Activated CD4-positive, CD25-positive, alpha-beta regulatory T cell (primary cell): ENCODE measurements at places on chromosomes 4 and X.

- no peak for DNase-seq
Measured at GRCh38 chr4:10051517-10052135, 30.3 kb upstream of the SLC2A9 start.

GRCh38 chr4:120921456-120922380, 808 bp downstream of the PRDM5 start:
- DNase-seq: no peak

DNA sequence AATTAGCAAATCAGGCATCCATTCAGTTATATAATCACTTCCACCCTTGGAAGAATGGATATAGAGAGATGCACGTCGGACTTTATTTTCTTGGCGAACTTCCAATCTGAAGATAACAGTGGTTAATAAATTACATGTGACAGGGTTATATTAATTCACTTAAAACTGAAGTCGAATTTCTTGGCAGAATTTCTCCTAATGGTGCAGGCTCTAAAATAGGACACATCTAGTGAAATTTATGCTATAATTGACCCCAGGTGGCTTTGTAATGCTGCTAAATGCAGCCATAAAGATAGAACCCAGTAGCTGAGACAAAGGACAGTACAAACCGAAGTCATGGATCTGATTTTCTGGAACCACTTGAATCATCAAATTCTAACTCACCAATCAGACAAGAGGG, 20.8 kb upstream of the SLC10A4 start:
- DNase-seq: no peak

- no peak for DNase-seq
Measured at GRCh38 chrX:154732421-154733065, 18.3 kb downstream of the GAB3 start.

GRCh38 chr4:78432896-78433295, 118.7 kb upstream of the ANXA3 start:
- no peak for DNase-seq

GRCh38 chr4:123096038-123096437, 173.6 kb upstream of the NUDT6 start:
- no peak for DNase-seq

DNA sequence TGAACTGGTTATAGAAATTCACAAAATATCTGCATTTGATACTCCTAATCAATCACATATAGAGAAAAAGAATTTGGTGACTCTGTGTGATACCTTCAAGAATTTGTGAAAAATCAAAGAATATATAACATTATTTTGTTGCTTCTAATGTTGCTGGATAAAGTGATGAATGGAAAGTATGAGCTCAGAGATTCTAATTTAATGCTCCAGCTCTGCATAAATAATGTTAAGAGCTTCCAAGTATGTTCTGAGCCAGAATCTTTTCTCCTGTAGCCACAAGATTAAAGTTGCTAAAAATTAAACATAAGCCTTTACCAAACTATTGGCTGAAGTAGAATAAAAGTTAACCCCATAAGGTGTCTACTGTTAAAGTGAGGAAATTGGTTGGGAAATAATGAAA, 294.7 kb upstream of the CT83 start:
- DNase-seq: no peak

DNA sequence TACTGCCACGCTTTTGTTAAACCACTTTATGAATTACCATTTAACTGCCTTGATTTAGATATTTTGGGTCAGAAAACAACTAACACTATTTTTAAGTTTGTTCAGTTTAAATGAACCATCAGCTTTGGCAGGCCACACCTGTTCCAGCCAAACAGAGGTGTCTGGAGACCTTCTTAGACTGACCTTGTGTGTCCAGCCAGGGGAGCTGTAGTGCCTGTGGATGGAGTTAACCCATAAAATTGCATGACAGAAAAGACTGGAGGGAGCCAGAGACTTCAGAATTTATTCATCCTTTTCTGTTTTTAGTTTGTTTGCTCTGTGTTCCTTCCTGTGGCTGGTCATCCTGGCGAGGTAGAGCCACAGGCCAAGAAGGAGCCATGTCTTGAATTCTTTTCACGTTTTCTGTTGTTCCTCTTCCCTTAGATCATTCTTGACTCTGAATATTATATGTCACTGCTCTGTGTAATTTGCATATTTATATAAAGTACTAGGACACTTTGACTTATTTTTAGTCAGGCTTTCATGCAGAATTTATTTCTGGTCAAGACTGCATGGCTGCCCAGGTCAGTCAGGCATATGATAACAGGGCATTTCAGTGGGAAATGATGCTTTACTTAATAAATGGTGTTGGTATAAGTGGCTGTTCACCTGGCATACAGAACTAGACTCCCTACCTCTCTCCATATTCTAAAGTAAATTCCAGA, 26.7 kb downstream of the HERC3 start:
- no peak for DNase-seq

DNA sequence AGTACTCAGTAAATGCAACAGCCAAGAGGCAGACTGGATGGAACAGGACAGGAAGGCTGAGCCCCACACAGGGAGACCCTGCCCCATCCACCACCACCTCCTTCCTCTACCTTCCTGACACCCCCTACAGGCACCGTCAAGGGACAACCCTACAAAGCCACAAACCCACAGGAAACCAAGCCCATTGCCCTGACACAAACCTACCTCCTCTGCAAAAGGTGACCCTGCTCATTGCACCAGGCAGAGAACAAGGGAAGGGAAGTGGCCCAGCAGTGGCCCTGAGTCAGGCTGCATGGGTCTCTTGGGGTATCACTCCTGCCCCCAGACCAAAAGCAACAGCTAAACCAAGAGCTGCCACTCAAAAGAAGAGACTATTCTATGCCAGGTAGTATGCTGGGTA, 21.0 kb downstream of the JAKMIP1 start:
- DNase-seq: no peak

DNA sequence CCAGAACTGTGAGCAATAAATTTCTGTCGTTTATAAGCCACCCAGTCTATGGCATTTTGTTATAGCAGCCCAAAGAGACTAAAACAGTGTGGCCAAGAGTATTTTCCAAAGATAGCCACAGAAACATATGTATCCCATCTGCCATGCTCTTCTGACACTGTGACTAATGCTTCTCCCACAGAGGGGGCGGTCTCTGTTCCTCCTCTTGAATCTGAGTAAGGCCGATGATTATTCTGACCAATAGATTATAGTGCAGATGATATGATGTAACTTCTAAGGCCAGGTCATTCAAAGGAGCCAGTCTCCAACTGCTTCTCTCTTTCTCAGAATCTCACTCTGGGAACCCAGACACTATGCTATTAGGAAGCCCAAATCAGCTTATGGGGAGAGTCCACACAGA, 570.7 kb downstream of the BCOR start:
- no peak for DNase-seq

GRCh38 chr4:60814549-60814948, 385.6 kb upstream of the ADGRL3 start:
- no peak for DNase-seq

DNA sequence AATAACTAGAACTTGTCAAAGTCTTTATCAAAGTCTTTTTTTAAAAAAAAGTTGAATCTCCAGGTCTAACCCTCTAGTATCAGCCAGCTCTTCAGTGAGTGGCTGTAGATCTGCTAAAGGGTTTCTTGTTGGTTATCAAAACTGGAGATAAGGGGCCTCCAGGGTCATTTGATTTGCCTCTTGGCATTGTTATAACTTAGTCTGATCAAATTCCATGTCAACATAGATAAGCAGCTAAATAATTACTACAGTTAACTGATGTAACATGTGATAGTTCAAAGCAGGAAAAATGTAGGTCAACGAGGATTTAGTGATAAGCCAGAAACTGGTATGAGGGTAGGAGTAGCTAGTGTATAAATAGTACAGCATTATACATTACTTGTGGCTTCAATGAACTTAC, 465.1 kb downstream of the PDHA2 start:
- no peak for DNase-seq

- DNase-seq: no peak
Measured at GRCh38 chr4:135476272-135476671, 1274.7 kb upstream of the PABPC4L start.

DNA sequence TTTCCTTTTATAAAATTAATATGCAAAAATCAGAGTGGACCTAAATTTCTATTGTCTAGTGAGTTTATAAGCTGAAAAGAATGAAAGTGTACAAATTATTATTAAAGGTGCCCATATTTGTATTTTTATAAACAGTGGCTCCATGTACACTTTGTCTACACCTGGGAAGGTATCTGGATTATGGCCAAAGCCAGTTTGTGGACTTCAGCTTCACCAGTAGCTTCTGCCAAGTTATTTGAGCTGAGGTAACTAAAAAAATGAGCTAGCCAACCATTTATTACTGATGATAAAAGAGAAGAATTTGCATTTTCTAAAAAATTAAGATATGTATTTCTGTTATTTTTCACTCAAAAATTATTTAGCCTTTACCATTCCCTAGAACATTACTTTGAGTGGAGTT, 32.3 kb upstream of the LRAT start:
- DNase-seq: no peak

DNA sequence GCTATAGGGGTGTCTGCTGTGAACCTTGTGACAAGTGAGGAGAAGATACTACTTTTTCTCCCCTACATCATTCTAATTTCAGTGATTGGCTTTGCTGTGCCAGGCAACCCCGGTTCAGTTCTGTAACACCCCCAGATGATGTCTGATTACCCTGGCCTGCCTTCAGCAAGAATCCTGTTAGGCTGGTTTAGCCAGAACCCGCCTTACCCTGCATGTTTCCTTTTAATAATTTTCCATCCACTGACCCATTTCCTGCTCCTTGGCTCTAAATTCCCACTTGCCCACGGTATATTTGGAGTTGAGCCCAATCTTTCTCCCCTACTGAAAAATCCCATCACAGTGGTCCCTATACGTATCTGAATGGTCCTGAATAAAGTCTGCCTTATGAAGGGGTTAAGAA, 46.5 kb upstream of the HPSE start:
- no peak for DNase-seq

- DNase-seq: no peak
Measured at GRCh38 chr4:74751856-74752255, 42.5 kb downstream of the BTC start.

DNA sequence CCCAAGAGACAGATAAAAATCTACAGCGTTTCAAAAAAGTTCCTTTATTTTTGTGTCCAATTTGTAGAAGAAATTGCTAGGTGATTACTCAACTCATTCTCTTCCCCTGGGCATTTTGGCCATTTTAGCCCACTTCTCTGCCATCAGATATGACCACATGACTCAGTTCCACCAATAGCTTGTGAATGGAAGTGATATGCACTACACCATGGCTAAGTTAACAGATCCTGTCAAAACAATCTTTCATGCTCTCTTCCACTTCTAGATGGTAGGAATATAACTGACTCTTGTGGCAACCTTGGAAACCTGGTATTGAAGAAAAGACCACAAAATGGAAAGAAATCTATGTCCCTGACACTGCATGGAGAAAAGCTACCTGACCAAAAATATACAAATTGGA, 26.2 kb upstream of the FREM3 start:
- no peak for DNase-seq

- DNase-seq: no peak
Measured at GRCh38 chr4:72390409-72390808, 178.6 kb downstream of the ADAMTS3 start.
